Cerebellar nuclear complex (tissue), 1 donor: ENCODE measurements at places on chromosomes 13 and 19.

DNA sequence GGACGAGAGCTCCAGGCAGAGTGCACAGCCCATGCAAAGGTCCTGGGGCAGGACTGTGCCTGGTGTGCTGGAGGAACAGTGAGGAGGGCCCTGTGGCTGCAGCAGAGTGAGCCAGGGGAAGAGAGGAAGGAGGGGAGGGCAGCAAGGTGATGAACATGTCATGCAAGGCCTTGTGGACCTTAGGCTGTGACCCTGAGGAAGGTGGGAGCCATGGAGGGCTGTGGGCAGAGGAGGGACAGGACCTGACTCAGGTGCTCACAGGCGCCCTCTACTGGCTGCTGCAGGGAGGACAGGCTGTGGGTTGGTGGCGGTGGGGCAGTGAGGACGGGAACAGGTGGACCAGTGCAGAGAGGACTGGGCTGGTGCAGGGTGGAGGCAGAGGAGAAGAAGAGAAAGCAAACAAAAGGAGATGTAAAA is 170.3 kb downstream of the PTPRS start:
- DNase-seq: no peak

DNA sequence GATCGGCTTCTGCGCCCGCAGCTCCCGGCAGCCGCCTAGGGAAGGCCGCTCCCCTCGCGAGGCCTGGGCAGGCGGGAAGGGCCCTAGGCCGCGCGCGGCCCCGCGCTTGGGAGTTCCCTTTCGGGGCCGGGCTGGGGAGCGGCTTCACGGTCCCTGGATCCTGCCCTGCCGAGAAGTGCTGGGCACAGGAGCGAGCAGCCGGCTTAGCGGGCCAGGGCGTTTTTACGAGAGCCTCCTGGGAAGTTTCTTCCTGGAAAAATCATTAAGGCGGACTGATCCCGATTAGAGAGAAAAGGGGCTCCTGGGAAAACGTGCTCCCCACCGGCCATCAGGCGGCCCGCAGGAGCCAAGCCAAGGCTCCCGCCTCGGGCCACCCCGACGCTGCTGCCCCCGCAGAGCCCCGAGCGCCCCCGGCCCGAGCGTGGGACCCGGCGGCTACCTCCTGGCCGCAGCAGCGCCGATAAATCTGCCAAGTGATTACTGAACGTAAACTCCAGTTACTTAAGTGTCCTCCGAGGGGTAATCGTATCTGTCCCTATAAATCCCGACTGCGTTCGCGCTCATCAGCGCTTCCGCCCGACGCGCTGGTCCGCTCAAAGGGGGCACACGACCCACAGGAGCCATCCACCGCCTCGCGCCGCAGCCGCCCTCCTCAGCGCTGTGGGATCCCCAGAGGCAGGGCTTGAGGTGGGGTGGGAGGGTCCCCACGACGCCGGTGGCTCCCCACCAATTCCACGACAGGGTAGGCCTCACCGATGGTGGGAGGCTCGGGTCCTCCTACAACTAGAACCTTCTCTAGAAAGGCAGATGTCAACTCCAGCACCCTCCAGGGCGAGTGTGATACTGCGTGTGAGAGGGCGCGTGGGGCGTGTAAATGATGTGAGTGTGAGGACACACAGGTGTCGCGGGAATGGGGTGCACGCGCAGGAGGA is 2.8 kb downstream of the ZIC5 start:
- DNase-seq: no peak

- DNase-seq: peak; percentile 37
Observed at GRCh38 chr13:80363890-80364503, 23.1 kb upstream of the SPRY2 start.

- DNase-seq: no peak
Observed at GRCh38 chr19:29823581-29824330, 12.0 kb downstream of the CCNE1 start.

GRCh38 chr13:48578516-48579164 is 45.8 kb upstream of the RCBTB2 start:
- no peak for DNase-seq

DNA sequence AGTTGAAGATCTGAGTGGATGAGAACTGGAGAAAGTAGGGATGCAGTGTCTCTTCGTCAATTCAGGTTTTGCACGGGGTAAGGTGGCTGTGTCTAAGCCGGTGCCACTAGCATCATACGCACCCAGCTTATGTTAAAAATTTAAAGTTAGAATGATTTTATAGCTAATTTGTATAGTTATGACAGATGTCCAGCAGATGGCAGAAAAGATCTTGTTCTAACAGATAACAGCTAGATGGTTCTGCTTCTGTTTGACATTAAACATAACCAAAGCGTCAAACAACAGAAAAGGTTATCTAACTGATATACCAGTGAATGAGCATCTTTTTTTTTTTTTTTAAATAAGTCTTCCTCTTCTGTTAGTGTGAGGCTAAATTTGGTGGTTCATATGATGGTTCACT is 18.8 kb upstream of the EDDM13 start:
- peak; percentile 1 for DNase-seq
